ENCODE measurements at places on chromosomes 6 and 20.

- no peak for DNase-seq
These were observed 1.1 kb downstream of the CDS2 start for GRCh38 chr20:5127859-5128424.

DNA sequence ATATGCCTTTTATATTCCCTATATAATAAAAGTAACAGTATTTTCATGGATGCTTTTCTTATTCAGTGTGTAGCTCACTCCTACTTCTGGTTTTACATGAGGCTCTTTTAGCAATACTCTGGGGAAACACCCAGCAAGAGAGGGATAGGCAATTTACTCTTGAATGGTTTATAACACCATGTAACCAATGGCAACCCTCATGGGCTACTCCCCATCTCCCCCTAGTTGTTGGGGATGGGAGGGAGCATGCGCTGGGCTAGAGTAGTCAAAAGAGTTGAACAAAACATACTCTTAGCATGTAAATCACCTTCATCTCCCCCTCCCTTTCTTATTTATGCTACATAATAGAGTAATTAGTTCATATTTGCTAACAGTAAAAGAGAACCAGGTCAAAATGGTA is 140.1 kb upstream of the LRFN2 start:
- DNase-seq = no peak

DNA sequence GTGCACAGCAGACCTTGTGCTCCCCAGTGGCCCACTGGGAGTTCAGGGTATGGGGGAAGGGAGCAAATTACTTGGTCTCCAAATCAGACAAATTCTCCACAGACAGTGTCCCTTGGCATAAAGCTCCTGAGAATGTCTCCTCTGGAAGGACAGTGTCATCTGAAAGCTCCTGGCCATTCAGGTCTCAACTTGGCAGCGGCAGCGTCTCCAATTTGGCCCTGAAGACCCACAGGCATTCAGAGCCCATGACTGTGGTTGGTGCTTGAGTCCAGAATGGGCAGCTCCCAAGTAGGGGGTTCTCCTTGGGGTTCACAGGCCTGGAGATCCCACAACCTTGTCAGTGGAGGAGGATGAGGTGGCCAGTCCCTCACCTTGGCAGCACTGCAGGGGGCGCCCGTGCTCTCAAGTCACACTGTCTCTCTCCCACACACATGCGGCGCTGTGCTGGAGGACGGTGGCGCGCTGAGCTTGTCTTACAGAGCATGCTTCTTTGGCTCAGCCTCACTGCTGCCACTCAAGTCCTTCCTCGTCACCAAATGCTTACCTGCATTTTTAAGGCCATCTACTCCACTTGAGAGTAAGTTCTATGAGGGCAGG is 20.7 kb downstream of the DYNLRB1 start:
- DNase-seq = peak; percentile 15

DNA sequence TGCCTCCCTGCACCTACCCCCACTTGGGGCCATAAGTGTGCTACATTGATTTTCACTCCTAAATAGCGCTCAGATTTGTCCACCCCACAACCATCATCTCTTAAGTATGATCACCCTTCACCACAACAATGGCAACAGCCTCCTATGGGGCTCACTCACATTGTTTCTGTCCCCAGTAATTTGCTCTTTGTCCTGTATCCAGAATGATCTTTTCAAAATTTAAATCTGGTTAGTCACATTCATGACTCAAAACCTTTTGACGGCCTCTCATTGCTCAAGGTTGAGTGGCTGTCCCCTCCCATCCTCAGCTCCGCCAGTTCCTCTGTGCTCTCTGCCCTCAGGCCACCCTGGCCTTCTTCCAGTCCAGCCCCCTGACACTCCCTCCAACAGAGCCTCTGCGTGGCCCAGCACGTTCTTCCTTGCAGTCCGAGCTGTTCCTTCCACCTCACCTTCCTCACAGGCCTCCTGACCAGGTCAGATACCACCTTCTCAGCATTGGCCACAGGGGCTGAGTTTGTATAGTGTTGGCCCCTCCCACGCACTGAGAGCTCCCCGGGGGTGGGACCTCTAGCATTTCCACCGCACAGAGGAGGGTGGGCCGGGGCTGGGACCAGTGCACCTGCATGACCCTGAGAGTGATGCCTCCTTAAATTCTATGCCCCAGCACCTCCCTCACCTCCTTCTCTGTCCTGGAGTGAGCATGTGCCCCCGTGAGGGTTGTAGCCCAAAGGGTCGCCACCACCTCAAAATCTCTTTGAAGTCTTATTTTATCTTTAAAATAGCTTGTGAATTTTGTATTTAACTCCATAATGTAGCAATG is 2.4 kb upstream of the PPP1R3G start:
- DNase-seq = no peak

- no peak for DNase-seq
These were observed 223.1 kb upstream of the MYLIP start for GRCh38 chr6:15905488-15906419.

GRCh38 chr6:84811351-84811750 is 47.0 kb upstream of the TBX18 start:
- no peak for DNase-seq

DNA sequence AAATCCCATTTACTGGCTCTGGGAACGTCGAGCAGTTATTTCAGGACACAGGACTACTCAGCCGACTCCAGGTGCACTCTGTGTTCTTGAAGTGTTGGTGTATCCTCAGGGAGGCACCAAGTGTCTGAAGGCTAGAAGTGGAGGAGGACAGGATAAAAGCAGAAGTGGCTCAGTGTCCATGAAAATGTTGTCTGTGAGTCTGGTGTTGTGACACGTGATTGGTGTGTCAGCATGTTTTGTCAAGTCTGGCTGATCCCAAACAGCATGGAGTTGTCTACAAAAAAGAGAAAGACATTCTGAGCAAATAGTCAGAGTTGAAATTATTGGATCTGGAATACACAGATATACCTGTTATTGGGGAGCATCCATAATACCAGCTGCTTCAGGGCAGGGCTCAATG is 30.3 kb downstream of the SCGN start:
- DNase-seq = no peak

GRCh38 chr20:64223526-64224067 is 32.0 kb upstream of the PCMTD2 start:
- DNase-seq = no peak

- DNase-seq = no peak
These were observed 199.3 kb upstream of the SGK1 start for GRCh38 chr6:134517145-134517658.

DNA sequence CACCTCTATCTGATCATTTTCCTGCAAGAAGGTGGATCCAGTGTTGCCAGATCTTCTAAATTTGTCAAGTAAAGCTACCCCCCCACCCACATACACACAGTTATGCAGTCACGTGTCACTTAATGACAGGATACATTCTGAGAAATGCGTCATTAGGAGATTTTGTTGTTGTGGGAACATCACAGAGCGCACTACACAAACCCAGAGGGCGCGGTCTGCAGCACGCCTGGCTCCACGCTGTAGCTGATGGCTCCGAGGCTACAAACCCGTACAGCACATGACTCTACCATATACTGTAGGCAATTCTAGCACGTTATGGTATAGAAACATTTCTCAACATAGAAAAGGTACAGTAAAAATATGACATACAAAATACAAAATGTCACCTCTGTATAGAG is 126.9 kb downstream of the SYCP2 start:
- no peak for DNase-seq

DNA sequence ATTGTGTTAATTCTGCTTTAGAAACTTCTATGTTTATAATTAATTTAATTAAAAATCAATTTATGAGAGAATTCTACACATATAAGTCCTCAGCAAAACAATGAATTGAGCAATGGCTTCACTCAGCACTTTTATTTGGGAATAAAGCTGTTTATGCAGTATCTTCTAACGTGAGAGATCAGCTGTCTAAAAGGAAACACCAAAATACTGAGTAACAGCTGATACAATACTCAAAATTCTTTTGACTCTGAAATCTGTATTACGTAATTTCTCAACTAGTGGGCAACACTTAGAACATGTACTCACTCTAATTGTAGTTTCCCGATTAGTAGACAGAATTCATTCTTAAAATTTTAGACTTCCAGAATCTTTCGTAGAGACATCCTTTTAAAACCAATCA is 49.8 kb downstream of the MAP3K7 start:
- DNase-seq = no peak

DNA sequence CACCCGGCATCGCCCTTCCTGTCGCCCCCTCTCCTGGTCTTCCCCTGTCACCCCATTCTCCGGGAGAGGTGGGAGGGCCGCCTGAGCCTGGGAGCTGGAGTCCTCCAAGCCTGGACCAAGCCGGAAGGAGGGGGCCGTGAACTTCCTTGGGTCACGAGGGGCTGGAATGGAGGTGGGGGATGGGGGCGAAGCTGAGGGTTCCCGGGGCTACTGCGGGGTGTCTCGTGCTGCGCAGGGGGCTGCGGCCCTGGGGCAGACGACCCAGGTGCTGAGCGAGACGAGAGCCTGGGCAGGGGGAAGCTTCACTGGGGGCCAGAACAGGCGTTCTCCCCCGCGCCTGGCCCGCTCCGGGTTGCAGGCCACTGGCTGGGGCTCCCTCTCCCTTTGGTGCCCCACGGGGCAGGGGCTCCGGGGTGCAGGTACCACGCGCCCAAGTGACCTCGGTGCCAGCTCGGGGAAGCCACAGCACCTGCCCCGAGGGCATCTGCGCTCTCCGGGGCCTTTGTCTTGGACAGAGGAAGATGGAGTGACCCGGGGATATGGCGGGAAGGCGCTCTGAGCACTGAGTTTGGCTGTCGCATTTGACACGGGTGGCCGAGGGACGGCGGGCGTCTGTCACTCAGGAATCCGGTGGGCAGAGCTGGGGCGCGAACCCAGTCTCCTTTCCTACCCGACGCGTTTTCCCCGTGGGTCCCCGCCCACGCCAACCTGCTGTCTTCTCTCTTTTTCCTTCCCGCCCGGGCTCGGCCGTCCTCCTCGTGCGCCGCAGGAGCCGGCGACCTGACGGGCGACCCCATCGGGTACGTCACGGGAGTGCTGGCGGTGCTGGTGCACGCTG is 1.2 kb downstream of the SLC35D3 start:
- DNase-seq = no peak

- DNase-seq = no peak
These were observed 400.6 kb downstream of the ESR1 start for GRCh38 chr6:152207915-152208714.

GRCh38 chr20:61049684-61050083 is 202.4 kb upstream of the CDH4 start:
- DNase-seq = no peak

DNA sequence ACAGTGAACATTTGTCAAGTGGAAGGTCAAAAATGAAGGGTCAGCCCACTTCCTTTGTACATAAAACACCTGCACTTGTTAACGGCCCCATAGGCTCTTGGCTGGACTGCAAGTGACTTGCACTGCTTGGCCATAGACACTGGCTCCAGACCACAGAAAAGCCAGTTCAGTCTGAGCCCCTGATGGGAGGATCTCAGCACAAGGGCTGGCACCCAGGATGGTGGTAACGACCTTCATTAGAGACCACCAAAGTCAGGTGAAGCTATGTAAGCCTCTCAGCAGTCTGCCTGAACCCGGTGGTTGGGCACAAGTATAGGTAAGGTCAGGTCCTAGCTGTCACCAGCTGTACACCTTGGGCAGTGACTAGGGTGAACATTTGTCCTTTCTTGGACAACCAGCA is 16.1 kb downstream of the PLAGL2 start:
- no peak for DNase-seq

DNA sequence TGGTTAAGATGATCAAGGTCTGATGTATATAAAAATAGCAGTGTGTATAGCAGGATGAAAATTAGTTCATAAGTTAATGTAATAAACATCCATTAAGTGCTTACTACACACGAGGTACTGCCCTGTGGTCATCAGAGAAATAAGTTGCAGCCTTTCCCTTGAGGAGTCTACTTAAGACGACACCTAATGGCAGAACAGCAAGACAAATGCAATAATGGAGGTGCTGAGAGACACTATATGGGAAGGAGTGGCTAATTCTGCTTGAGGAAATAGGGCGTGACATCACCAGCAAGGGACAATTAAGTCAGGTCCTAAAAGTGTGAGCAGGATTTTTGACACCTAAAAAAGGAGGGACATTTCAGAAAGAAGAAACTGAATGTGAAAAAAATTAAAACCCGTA is 75.2 kb downstream of the BACH2 start:
- no peak for DNase-seq

DNA sequence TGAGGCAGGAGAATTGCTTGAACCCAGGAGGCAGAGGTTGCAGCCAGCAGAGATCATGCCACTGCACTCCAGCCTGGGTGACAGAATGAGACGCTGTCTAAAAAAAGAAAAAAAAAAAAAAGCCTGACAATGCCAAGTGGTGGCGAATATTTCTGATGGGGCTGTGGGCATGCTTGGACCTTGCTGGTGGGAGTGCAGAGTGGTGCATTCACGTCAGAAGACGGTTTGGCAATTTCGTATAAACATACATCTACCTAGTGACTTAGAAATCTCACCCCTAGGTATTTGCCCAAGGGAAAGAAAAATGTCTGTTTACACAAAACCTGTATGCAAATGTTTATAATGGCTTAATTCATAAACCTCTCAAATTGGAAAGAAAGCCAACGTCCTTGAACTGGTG is 33.6 kb downstream of the CTCFL start:
- DNase-seq = no peak

DNA sequence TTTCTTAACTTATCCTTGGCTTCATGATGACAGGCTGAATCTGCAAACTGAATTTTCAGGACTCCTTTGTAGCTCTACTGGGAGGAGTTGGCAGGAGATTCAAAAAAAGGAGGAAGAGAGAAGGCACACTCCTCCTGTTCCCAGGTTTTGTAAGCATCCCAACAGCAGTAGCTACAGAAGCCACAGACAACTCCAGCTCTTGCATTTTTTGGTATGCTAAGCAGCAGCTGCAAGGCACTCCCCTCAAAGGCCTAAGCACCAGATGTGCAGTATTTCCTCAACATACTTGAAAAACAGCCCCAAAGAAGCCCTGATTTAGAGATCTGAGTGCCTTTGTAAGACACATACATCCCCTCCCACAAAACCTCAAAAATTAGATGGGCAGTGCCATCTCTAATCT is 328.6 kb upstream of the SYNCRIP start:
- DNase-seq = no peak

DNA sequence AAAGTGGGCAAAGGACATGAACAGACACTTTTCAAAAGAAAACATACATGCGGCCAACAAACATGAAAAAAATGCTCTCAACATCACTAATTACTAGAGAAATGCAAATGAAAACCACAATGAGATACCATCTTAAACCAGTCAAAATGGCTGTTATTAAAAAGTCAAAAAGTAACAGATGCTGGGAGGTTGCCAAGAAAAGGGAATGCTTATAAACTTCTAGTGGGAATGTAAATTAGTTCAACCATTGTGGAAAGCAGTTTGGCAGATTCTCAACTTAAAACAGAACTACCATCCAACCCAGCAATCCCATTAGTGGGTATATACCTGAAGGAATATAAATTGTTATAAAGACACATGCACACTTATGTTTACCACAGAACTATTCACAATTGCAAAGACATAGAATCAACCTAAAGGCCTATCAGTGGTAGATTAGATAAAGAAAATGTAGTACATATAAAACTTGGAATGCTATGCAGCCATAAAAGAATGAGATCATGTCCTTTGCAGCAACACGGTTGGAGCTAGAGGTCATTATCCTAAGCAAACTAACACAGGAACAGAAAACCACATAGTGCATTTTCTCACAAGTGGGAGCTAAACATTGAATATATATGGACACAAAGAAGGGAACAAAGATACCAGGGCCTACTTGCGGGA is 16.3 kb downstream of the CENPQ start:
- no peak for DNase-seq

All from NCI-H1694 treated with DMSO at 0.1 percent for 48 hours (cell line).